ENCODE measurements at places on chromosomes 16 and 17. TPM values are rescaled to one million over a fixed set of nuclear protein-coding genes. Genes with fewer than 3 reads are reported as not detected.

DNA sequence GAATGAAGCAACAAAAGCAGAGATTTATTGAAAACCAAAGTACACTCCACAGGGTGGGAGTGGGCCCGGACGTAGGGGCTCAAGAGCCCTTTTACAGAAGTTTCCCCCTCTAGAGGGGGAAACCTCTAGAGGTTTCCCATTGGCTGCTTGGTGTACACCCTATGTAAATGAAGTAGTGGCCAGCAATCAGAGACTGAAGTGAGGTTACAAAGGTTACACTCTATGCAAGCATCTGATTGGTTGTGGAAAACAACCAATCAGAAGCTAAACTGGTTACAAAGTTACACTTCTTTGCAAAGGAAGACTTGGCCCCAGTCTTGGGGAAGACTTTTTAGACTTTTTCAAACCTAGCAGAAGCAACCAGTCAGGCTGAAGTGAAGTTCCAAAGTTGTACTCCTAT is 27.1 kb downstream of the CRAMP1 start:
- no peak for DNase-seq

GRCh38 chr16:21167929-21168602 is 9.6 kb downstream of the LDAF1 start:
- DNase-seq: no peak

DNA sequence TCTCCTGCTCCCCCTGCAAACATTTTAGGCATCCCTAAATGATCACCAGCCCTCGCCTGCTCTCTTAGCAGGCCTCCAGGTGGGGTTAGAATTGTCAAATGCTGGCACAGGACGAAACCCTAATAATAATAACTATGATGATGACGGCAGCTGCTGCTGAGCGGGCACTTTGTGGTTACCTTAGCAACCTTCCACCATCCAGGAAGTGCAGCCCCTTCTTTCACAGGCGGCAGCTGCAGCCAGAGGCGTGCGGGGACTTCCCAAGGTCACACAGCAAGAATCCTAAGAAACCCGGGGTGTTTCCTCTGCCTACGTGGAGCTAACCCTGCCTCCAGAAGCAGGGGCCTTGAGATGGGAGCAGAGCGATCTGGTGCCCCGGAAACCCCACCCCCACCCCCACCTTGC is 22.4 kb upstream of the EIF1 start:
- no peak for DNase-seq

WNT9B gene
- total RNA-seq: not detected

DNA sequence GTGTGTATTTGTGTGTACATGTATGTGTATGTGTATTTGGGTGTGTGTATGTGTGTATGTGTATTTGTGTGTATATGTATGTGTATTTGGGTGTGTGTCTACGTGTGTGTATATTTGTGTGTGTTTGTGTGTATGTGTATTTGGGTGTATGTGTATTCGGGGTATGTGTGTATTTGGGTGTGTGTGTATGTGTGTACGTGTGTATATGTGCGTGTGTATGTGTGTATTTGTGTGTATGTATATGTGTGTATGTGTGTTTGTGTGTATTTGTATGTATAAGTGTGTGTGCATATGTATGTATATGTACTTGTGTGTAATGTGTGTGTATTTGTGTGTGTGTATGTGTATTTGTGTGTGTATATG is 62.0 kb downstream of the HAPSTR1 start:
- no peak for DNase-seq

ANKRD40CL gene
- 19.4 TPM for total RNA-seq

ABCC6 gene
- 14.7 TPM for total RNA-seq

GRCh38 chr17:9533441-9533840 is 42.2 kb downstream of the STX8 start:
- DNase-seq: no peak

GRCh38 chr17:68600067-68600930 is 868 bp downstream of the FAM20A start:
- peak; percentile 72 for DNase-seq

DNA sequence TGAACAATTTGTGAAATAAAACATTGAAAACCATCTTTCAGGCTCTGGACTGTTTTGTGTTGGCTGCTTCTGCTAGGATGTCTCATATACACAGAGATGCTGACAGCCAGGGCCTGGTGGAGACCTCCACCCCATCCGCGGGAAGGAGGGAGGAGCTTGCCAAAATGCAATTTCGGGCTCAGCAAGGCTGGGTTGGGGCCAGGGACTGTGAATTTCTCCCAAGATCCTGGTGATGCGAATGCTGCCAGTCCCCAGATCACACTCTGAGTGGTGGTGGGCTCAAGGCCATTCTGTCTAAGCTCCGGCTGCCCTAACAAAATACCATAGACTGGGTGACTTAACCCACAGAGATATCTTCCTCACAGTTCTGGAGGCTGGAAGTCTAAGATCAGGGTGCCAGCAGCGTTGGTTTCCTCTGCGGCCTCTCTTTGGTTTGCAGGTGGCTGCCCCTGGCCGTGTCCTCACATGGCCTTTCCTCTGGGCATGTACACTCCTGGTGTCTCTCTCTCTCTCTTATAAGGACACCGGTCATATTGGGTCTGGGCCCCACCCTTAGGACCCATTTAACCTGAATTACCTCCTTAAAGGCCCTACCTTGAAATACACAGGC is 89.8 kb downstream of the CRISPLD2 start:
- DNase-seq: no peak

Measured in stomach (tissue), 19 donors.